Epithelial cell of esophagus (primary cell): ENCODE measurements at places on chromosomes 12 and 14.

GRCh38 chr14:50524060-50524459, 8.3 kb downstream of the MAP4K5 start:
- no peak for DNase-seq

DNA sequence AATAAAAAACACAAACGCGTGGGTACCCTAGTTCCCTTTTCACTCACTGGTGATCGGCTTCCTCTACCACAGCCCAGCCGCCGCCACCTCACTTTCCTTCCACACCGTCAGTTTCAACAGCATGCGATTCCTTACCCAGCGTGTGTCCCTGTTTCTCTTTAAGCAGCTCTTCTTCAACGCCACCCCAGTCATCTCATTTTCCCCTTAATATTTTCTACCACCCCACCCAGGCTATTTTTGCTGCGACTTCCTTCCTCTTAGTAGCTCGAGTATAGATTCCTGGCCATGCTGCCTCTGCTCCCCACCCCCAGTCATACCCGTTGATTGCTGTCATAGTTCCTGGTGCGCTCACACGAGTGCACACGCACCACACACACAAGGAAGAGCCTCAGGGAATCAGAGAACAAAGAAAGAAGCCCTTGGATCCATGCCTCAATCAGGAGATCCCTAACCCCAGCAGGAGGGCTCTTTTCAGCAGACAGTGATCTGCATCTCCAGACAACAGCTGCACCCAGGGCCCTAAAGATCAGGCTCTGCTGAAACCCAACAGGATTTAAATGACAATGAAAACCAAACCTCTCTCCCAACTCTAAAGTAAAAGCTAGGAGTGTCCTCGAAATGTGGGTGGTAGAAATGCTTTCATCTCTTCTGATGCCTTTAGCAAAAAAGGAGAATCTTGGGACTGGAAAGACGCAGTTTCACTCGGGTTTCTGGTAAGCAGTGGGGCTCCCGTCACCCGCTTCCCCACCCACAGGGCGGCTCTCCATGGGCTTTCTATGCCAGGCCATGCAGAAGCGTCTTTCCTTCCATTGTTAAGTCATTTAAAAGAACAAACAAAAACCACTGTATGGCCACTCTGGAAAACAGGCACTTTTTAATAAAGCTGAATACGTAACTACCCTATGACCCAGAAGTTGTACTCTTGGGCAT, 23.8 kb downstream of the VPS37B start:
- DNase-seq = peak; percentile 92

GRCh38 chr12:55330446-55330845, at the start of gene OR6C3:
TSS of gene OR6C3 (plus strand) at chr12:55330746. CDS start at chr12:55331701, 955 bp downstream.
- no peak for DNase-seq

GRCh38 chr14:90398841-90399540, 2.2 kb downstream of the CALM1 start:
- DNase-seq = peak; percentile 29

- DNase-seq = no peak
Observed at GRCh38 chr12:64691227-64691794, 67.9 kb downstream of the GNS start.

- DNase-seq = no peak
Observed at GRCh38 chr12:49451468-49452259, 84.4 kb downstream of the SPATS2 start.

DNA sequence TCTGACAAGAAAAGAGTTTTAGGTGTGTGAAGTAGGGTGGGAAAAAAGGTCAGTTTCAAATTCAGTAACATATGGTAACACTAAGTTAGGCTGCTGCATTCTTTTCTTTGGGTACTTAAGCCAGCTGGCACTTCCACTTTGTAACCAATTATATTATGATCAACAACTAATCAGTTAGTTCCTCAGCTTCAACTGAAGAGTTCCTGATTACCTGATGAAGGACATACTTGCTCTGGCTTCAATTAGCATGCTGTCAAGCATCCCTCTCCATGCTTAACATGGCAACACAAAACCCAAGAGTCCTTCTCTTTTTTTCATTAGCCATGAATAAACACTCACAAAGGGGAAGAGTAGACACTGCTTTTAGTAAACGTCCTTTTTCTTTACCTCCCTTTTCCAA, 6.8 kb upstream of the KANSL2 start:
- no peak for DNase-seq

GRCh38 chr12:3122841-3123678, 45.9 kb downstream of the TSPAN9 start:
- peak; percentile 63 for DNase-seq

DNA sequence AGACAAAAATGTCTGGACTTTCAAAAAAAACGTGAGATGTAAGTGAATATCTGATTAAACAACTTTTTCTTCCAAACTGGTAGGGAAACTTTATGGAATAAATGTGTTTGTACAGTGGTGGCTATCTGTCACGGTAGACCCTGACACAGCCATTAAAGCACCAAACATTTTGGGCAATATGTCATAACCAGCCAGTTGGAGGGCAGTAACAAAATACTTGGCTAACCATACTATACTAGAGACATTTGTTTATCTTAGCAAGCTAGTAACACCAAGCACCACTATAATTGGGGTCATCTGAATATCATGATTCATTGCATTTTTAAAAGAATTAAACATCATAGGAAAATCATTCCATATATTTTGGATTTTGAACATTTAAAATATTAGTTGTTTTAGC, 6.0 kb upstream of the MYF6 start:
- no peak for DNase-seq

DNA sequence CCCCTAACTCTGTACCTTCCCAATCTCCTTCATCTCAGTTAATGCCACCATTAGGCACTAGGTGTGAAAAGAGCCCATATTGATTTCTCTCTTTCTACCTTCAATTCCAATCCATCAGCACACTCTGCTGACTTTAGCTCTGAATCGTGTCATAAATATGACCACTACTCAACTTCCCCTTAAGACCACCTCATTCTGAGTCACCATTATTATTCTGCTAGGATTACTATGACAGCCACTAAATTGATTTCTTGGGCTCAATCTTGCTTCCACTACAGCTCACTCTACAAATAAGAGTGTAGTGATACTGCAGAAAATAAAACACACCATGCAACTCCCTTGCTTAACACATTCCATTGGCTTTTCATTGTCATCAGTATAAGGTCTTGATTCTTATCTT, 1449.0 kb upstream of the FLRT2 start:
- DNase-seq = no peak
